Left colon (tissue), 2 donors: ENCODE measurements at places on chromosomes 12 and 14.
A peak's percentile ranks its signal among the peaks of the same experiment; 100 is the strongest.

GRCh38 chr12:464484-465267 lies 4.9 kb downstream of the B4GALNT3 start:
- DNase-seq: no peak

GRCh38 chr14:90659156-90659555 lies 157.1 kb downstream of the TTC7B start:
- no peak for DNase-seq

DNA sequence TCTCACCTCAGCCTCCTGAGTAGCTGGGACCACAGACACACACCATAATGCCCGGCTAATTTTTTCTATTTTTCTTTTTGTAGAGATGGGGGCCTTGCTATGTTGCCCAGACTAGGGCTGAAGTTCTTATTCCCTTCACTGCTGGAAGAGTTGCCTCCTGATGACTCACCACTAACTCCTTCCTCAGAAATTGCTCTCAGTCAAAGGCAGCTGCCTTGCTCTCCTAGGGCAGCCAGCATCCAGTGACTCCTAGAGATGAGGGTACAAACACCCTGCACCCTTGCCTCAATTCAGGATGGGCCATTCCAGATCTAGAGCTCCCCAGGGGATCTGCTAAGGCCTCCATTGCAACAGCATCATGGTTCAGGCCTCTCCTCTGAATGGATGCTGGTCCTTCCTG lies 54.0 kb upstream of the RASSF8 start:
- DNase-seq: no peak

GRCh38 chr12:19633641-19634040 lies 194.3 kb downstream of the AEBP2 start:
- DNase-seq: no peak

GRCh38 chr12:79973801-79974200 lies 38.9 kb upstream of the PPP1R12A start:
- no peak for DNase-seq

DNA sequence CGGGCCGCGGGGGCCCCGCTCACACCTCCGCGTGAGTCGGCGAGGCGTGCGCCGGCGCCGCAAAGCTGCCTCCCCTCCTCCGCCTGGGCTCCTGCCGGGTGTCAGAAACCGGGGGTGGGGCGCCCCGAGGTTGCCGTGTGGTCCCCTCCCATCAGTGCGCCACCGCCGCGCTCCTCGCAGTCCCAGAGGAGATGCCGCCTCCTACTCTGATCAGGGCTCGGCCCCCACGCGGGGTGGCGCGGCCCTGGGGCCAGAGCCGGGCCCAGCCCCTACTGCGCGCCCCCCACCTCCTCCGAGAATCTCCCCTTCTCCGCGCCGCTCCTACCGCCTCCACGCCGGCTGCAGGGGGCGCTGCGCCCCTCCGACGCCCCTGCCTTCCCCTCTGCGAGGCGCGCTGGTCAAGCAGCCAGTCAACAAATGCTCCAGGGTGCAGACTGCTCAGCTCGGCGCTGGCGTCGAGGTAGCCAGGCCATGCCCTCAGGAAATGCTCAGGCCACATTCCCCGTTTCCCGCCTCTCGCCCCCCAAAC lies 467 bp upstream of the JAG2 start:
- peak; percentile 40 for DNase-seq

- DNase-seq: no peak
These were observed 9.1 kb downstream of the SMCO2 start for GRCh38 chr12:27455589-27455988.

- no peak for DNase-seq
These were observed 4.6 kb downstream of the MARCHF9 start for GRCh38 chr12:57759360-57759980.

DNA sequence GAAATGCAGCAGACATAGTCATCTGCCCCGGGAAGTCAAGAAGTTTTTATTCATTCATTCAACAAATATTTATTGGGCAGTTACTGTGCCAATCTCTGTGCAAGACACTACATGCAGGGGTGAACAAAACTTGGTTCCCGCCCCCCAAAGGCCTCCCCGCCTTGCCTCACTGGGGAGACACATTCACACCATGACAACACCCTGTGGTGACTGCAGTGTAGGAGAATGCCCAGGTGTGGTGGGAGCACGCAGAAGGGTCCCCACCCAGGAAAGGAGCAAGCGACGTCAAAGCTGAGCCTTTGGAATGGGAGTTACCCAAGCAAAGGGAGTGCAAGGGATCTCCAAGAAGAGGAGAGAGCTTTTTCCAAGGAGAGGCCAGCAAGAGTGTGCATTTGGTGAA lies 1.6 kb upstream of the AQP6 start:
- no peak for DNase-seq

DNA sequence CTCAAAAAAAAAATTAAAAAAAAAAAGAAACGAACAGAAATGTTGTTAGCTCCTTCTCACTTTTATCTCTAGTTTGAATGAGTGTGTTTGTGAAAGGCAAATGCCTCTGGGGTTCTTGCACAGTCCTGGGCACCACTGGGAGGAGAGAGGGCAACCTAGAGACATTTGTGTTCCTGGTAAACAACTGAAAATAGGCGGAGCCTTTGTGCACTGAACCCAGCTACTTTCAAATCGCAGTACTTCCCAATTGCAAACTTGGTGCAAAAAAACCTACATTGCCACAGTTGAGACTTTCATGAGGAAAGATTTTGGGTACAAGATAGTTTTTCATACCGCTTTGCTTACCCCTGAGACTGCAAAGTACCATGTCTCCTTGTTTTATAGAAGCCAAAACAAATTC lies 430.0 kb downstream of the ZFP36L1 start:
- DNase-seq: no peak

GRCh38 chr14:34111953-34112352 lies 161.1 kb upstream of the EGLN3 start:
- DNase-seq: no peak

- DNase-seq: no peak
These were observed 8.9 kb upstream of the METTL17 start for GRCh38 chr14:20980906-20981305.

GRCh38 chr14:100975671-100976070 lies 72.1 kb upstream of the RTL1 start:
- no peak for DNase-seq

DNA sequence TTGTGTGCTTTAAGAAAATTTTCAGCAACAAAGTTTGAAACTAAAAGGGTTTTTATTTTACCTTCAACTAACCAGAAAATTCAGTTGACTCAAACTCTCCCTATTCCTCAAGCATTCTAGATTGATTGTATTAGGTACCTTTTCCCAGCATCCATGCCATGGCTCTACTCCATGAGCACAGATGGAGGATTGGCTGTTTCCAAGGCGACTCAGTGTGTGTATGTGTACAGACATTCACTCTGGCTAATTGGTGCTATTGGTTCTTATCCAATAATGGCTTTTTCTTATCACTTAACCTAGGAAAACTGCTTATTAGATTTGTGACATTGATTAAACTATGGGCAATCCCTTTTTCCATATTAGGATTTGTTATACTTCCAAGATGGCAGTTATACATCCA lies 202.6 kb downstream of the ANO6 start:
- DNase-seq: no peak

DNA sequence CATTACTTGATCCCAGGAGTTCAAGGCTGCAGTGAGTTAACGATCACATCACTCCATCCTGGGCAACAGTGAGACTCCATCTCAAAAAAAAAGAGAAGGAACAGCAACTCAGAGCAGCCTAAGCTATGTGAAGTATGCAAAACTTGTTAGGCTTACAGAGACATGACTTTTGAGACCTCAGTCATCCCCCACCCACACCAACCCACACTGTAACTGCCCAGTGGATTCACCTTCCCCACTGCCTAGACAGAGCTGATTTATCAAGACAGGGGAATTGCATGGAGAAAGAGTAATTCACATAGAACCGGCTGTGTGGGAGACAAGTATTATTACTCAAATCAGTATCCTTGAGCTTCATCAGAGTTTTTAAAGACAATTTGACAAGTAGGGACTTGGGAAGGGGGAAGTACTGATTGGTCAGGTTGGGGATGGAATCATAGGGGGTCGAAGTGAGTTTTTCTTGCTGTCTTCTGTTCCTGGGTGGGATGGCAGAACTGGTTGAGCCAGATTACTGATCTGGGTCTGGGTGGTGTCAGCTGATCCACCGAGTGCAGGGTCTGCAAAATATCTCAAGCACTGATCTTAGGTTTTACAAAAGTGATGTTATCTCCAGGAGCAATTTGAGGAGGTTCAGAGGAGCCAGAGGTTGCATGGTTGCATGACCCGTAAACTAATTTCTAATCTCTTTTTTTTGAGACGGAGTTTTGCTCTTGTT lies 6.2 kb upstream of the WDR89 start:
- no peak for DNase-seq

DNA sequence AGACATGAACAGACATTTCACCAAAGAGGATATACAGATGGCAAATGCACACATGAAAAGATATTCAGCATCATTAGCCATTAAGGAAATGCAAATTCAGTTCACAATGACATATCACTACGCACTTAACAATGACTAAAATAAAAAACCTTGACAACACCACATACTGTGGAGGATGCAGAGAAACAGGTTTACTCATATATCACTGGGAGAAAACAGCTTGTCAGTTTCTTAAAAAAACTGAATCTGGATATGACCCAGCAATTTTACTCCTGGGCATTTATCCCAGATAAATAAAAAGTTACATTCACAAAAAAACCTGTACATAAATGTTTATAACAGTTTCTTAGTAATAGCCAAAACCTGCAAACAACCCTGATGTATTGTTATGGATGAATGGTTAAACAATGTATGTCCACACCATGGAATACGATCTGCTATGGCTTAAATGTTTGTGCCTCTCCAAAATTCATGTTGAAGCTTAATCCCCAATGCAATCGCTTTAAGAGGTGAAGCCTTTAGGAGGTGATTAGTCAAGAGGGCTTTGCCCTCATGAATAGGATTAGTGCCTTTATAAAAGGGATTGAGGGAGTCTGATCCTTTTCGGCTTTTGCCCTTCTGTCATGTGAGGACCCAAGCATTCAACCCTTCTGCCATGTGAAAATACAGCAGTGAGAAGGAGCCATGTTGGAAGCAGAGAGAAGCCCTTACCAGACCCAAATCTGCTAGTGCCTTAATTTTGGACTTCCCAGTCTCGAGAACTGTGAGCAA lies 36.0 kb upstream of the PPP4R3A start:
- no peak for DNase-seq

DNA sequence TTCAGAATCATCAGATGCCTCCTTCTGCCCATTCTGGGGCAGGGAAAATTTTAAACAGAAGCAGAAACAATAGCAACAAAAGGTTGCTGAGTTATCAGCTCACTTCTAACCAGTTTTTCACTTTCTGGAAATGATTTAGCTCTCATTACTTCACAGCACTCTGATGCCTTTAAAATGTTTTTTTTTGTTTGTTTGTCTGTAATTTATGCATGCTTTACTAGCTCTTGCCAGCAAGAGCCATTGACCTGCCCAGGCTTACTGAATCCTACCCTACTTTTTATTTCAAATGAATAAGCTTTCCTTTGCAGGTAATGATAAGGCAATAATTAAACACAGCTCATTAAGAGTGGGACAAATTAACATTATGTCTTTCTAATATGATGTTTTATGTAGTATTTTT lies 466.1 kb upstream of the NOVA1 start:
- no peak for DNase-seq

DNA sequence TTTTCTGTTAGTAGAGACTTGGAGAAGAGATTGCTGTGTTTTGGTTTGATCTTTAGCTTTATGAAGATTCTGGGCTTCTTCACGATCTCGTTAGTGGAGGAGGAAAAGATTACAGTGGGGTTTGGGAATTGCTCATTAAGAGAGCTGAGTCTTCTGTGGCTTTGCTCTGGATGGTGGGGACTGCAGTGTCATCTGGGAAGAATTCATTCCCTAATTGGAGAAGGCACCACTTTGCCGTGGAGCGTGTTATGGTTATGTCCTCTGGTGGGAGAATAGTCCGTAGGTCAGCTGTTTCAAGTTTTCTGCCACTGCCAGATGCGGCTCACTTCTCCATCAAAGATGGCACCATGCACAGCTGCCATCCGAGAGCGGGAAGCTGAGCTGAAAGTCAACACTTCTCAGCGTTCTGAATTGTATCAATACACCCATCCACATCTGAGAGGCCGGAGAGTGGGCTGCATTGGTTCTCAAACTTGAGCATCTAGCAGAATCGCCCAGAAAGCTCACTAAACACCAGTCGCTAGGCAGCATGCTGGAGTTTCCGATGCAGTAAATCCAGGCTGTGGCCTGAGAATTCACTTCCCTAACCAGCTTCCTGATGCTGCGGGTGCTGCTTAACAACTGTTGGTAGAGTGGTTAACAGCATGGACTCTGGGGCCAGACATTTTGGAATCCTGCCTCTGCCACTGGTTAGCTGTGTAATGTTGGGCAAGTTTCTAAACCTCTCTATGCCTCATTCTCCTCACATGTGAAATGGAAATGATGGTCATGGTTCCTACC lies 117.8 kb downstream of the PLXNC1 start:
- no peak for DNase-seq

GRCh38 chr14:70601162-70601561 lies 707 bp upstream of the MED6 start:
- DNase-seq: no peak

DNA sequence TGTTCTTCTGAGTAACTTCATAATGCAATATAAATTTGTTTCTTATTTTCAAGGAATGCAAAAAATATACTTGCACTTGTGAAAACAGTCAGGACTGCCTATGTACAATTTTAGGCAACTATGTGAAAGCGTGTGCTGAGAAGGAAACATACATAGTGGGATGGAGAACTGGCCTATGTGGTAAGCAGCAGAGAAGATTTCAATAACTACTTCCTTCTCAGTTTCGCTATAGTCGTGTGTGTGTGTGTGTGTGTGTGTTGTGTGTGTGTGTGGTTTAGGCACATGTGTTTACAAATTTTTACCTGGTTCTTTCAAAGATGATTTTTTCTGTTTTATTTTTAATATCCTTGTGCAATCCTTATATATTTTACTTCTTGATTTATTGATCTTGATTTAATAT lies 211.8 kb downstream of the LRRK2 start:
- no peak for DNase-seq

DNA sequence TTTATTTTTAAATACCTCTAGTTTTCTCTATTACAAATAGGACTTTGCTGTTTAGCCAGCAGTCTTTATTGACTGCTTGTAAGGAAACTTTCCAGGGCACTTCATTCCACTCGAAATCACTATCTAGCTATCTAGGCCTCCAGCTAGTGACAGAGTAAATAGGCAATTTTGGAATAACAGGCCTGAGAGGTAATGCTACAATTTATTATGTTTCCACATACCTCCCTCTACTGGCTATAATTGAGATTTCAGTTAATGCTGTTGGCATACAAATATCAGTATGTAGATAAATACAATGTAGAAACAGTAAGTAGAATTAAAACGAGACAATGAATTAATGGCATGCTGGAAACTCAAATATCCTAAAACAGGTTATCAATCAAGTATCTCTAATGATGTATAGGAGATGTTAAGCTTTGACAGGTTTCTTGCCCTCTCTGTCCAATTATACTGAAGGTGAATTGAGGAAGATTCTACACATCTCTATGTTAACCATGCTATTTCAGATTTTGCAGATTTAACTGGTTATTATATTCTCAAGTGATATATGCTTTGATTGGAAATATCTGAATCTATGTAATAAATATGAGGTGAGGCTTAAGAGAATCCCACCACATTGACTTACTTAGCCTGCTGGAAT lies 7.2 kb downstream of the DTD2 start:
- DNase-seq: no peak

GRCh38 chr12:121797937-121798786 lies 4.7 kb upstream of the RHOF start:
- DNase-seq: peak; percentile 92
